ACHN (cell line): ENCODE measurements at places on chromosomes 2 and 18.
A peak's percentile ranks its signal among the peaks of the same experiment; 100 is the strongest.

GRCh38 chr2:99336804-99337112 lies 431 bp upstream of the EIF5B start:
- DNase-seq = no peak

GRCh38 chr18:3269914-3270299 lies 8.0 kb downstream of the MYL12B start:
- DNase-seq = no peak

DNA sequence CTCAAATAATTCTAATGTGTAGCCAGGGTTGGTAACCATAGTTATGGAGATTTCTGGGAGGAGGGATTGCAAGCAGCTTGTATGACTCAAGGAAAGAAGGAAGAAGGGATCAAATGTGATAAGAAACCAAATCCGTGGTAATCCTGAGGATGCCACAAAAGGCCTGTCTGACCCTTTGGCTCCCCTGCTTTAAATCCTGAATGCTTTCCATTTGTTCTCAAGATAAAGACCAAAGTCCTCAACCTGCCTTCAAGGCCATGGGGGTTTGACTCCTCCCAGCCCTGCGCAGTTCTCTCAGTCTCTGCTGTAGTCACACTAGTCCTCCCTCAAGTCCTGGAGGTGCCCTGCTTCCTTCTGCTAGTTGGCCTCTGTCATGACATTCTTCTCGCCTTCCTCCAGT lies 74.0 kb downstream of the SUMO1 start:
- no peak for DNase-seq

DNA sequence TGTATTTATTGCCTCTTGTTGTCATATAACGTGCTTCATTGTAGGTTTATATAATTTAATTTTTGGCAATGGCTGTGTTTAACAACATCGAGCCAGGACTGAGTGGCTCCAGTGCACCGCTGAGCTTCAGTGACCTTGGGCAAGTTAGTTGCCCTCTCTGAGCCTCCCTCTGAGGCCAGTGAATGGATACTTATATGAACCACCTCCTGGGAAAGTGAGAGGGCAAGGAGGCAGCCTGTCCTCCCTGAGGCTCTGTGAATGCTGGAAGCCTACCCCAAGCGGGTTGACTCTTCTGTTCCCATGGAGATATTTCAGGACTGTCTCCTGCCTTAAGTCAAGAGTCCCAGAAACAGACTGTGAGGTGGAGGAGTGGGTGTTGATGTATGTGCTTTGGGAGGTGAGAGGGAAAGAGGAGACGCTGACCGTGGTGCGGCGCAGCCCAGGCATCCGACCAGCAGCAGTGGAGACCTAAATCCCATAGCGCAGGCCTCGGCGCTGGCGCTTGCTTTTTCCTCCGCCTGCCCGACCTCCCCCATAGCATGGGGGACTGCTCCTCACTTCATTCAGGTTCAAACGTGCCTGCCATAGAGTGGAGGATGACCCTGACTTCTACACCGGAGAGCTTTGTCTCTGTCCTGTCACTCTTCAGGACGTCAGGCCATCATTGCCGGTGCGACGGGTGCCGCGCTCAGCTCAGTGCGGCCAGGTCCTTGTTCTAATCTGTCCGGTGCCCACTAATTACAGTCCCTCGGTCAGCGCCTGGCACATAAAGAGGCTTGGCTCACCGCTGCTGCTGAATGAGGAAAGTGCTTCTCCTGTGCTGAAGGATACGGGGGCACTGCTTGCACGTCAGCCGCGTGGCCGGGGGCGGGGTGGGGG lies 167.3 kb upstream of the HS6ST1 start:
- no peak for DNase-seq

GRCh38 chr2:193315428-193316091 lies 1120.8 kb upstream of the TMEFF2 start:
- no peak for DNase-seq

DNA sequence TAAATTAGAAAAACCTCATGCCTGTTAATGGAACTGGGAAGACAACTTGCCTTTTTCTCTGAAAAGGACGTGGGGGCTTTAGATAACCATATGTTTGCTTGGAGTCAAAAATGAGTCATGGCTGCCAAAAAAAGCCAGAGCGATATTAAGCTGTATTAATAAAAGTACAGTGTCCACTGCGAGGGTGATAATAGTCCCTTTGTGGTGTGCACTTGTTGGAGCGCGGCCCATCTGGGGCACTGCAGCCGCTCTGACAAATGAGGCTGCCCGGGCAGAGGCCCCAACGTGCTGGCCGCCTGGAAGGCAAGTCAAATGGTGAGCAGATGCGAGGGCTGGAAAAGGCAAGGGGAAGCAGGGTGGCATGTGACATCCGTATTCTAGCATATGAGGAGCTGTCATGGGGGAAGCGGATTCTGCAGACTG lies 103.3 kb upstream of the NCK2 start:
- DNase-seq = no peak

- DNase-seq = peak; percentile 12
These were observed 23.2 kb upstream of the KDM3A start for GRCh38 chr2:86417961-86418360.
